ENCODE measurements at places on chromosomes 7 and 10.
A peak's percentile ranks its signal among the peaks of the same experiment; 100 is the strongest.

DNA sequence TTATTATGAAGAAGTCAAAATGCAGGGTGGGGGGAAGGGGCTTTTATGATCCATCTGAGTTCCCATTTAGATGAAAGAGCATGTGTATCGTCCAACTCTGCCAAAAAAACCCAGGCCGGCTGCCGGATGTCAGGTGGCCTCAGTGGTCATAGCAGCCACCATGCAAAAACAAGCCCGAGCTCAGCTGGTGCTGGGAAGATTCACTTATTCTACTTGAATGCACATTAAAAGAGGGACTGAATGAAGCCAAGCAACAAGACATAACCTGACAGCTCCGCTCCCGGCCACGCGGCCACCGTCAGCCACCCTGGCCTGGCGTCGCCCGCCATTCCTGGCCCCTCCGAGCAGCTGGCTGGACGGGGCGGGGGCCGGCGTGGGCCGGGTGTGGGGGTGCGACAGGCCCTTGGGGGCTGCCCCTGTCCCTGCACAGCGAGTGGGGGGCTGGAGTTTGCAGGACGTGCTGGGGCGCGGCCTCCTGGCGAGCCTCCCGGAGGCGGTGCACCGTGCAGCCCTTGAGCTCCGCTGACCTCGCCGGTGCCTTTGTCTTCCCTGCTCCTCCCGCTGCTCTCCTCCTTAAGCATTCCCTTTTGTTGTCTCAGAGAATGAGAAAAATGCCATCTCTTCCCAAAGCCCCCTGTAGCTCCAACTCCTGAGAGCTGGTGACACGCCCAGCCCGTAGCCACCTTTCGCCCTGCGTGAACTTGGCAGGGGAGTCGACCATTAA is 67.8 kb downstream of the EBF3 start:
- no peak for DNase-seq

DNA sequence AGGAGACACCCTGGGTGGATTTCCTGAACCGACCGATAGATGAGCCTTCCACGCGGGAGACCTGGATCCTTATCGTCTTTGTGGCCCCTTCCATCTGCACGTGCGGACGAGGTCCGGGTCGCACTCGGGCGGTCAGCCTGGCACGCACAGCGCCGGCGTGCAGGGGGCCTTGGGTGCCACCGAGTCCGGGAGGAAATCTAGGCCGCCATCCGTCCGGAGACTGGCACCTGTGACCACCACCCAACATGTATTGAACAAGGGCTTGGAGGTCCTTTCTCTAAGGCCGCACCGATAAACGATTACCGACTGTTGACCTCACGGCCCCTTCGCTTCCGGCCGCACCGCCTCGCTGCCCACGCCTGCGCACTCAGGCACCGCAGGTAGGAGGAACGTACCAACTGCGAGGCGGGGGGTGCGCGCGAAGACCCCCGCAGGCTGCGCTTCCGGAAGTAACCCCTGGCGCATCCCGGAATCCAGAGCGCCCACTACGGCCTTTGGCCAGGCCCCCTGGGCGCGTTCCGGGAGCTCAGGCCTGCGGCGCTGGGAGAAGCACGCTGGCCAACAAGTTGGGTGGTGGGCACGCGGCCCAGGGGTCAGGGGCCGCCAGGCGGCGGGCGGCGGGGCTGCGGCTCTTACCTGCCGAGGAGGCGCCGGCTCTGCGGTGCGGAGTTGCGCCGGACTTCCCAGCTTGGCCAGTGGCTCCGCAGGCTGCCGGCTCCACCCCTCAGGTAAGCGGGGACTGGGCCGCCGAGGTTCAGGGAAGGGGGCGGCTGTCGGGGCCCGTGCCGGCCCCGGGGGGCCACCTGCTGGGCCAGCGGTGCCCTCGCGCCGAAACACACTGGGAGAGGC is at the start of the genes ACTR3C and LRRC61:
ACTR3C (minus strand) TSS at position 713 of the 849 bp plus-strand sequence. CDS start 28,249 bp downstream, outside the sequence.
LRRC61 (plus strand) TSS at position 523 of the 849 bp plus-strand sequence. CDS start 13,507 bp downstream, outside the sequence.
- no peak for DNase-seq

DNA sequence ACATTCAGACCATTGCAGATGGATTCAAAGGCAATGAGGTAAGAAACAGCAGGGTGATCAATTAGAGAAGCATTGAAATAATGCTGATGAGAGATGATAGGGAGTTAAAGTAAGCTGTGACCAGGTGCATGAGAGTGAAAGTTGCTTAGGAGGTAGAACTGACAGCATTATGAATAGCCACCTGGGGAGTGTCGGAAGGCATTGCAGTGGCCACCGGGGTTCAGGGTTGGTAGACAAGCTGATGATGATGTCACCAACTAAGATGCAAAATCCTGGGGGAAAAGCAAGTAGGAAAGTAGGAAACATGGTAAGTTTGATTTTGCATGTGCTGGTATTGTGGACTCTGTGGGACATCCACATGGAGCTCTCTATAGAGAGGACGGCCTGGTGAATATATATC is 211.9 kb upstream of the ETV1 start:
- no peak for DNase-seq

DNA sequence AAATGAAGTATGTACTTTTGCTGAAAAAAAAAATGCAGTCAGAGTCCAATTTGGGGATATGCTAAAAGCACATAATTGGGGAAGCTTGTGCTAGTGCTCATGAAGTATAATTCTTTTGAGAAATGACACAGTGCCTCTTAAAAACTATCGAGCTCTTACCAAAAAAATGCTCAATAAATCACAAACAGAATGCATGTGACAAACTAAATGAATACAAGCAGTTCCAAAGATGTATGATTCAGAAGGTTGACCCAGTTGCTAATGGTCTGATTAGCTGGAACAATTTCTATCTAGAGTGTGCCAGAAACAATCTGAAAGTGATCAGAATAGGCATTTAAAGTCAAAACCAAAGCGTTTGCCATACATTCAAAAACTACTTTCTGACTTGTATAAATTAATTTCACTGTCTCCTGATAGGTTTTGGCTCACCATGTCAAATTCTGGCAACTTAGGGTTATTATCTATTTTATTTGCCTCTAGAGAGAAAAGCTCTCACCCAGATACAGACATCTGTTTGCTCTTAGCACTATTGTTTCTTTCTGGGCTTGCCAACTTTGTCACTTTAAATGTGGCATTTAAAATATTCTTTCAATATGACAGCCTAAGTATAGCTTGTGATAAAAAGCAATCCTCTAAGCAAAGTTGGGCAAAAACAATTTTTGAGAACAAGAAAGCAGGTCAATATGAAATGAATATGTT is 114.7 kb upstream of the AHR start:
- DNase-seq = no peak

DNA sequence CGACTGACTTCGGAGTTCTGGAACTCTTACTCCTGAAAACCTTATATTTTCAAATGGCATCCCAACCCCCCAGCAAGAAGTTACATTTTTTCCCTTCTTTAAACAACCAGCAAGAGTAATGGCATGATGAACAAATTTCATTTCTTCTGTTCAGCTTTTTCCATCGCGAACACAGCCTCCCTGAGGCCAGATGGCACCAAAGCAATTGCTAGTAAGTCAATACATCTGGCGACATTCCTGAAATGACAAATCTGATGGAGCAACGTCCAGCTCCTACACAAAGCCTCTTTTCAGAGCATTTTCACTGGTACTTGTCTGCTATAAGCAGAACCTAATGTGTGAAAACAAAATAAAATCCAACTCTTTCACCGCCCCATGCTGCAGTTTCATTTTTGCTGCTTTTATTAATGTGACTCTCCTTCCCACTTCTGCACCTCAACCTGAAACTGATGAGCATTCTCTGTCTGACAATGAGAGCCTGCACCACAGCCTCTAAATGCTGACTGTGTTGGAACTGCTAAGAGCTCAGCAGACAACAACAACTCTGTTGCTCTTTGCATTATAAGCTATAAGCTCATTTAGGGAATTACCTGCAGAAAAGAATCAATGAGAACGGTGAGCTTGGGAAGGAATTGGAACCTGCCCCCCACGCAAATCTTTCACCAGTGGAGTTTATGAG is 229.8 kb downstream of the FGFR2 start:
- DNase-seq = no peak

GRCh38 chr7:27151341-27151930 is 947 bp downstream of the HOXA3 start:
- no peak for DNase-seq

- DNase-seq = peak; percentile 27
These were observed 32.4 kb upstream of the MTPN start for GRCh38 chr7:136009488-136010079.

DNA sequence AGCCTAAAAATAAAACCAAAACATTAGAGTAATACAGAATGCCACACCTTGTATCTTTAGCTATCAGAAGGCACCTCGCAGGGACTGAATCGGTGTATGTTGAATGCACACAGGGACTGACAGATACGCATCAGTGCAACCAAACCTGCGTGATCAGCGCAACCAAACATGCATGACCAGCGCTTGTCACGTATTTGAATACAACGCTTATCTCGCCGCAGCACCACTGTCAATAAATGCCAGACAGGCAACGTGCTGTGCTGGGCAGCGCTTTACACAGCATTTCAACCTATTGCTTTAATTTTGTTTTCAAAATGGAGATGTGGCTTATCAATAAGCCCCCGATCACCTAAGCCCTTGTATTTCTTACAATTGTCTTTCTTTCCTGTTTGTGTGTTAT is 242.4 kb downstream of the SFMBT2 start:
- no peak for DNase-seq

GRCh38 chr7:47478926-47479711 is 102.8 kb downstream of the TNS3 start:
- DNase-seq = no peak

DNA sequence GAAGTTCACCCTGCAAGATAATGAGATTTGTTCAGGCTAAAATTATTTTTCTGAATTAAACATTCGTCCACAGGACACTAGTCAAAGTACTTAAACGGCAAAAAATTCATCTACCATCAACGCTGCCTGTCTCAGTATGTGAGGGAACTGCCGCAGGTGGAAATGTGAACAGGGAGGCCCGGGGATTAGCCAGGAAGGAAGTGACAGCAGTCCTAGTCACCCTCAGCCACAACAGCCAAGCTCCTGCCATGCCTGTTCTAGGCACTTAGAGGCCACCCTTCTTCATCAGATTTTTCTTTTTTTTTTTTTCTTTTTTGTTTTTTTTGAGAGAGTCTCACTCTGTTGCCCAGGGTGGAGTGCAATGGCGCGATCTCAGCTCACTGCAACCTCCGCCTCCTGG is 9.4 kb downstream of the NUDT5 start:
- DNase-seq = no peak

- no peak for DNase-seq
These were observed 60.3 kb downstream of the CPXM2 start for GRCh38 chr10:123831259-123831658.

GRCh38 chr7:7772397-7772821 is 54.0 kb upstream of the RPA3 start:
- DNase-seq = no peak

DNA sequence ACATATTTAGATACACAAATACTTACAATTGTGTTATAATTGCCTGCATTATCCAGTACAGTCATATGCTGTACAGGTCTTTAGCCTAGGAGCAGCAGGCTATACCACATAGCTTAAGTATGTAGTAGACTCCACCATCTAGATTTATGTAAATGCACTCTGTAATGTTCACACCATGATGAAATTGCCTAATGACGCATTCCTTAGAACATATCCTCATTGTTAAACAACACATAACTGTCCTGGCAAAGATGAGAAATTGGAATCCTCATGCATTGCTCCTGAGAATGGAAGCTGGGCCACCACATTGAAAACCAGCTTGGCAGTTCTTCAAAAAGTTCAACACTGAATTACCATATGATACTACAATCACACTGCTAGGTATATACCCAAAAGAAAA is 1002.8 kb upstream of the CELF2 start:
- no peak for DNase-seq

- DNase-seq = no peak
These were observed 52.4 kb downstream of the PLCE1 start for GRCh38 chr10:94046098-94046497.

DNA sequence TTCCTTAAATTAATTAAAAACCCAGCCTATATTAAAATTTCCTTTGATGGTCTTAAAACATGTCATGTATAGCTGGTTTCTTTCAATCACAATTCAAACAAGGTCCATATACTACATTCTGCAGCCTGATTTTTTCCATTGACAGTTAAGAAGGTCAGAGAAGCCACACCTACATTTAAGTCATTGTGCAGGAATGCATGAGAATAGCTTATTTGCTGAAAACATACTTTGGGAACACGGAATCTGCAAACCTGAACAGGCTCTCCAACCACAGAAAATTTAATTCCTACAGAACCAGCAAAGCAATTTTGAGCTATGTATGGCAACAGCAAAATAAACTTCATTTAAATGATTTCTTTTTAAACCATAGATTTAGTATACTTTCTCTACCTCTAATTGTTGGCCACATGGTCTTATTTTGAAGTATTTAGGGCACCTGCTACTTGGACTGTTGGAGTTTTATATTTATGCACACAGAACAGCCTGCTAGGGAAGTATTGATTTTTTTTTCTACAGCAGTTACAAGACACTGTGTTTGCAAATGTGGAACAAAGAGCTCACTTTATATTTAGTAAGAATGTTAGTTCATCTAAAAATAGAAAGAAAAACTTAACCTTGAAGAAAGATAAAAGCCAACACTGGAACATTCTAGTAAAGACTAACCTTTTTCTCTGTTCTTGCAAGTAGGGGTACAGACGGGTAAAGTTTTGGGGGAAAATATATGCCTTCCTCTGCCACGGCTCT is 240.9 kb upstream of the IMMP2L start:
- DNase-seq = no peak

DNA sequence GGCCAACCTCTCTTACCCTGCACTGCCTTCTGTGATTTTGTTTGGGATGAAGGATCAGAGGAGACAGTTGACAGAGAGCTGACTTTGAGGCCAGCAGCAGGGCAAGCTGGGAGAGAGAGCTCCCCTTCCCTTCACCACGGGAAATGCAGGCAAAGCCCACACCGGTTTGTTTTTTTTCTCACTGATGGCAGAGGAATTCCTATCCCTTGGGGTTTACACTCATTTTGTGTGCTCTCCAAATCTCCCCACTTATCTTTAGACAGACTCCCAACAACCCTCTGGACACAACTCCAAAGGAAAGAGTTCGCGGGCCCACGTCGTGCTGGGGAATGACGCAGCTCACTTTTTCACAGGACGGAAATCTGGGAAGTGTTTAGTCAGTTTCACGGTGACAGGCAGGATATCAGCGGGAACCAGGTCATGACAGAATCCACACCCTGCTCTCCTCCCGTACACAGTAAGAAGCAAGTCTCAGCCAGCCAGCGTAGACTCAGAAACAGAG is 68.3 kb upstream of the FAM171A1 start:
- no peak for DNase-seq

DNA sequence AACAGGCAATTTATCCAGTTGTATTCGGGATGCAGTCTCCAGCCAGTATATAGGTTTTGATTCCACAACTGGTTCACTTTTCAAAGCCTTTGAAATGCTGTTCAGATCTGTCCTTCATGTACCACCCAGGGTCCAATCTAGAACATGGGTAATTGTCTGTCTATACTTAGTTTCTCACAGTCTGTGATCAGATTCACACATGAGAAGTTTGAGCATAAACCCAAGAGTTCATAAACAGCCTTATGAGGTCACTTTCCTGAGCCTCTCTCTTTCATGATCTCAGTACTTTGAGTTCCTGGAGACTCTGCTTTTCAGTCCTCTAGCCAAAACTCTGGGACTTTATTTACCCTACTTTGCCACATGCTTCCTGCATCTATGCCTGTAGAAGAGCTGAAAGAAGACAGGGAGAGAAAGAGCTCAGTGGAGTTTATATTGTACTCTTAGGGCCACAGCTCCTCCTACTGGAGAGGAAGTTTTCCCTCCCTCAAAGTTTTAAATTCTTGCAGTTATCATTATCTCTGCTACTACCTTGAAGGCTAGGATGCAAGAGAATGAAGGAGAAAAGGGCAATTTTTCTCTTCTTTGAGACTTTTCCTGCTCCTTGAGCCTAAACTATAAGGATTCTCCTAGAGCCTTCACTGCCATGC is 172.0 kb downstream of the ZEB1 start:
- peak; percentile 38 for DNase-seq

- no peak for DNase-seq
These were observed 722 bp downstream of the UPF2 start for GRCh38 chr10:12041766-12042408.

GRCh38 chr7:37495574-37496184 is 47.0 kb upstream of the ELMO1 start:
- DNase-seq = peak; percentile 16
